ENCODE measurements at places on chromosomes 4 and X. TPM values are rescaled to one million over a fixed set of nuclear protein-coding genes. Genes with fewer than 3 reads are reported as not detected.

DNA sequence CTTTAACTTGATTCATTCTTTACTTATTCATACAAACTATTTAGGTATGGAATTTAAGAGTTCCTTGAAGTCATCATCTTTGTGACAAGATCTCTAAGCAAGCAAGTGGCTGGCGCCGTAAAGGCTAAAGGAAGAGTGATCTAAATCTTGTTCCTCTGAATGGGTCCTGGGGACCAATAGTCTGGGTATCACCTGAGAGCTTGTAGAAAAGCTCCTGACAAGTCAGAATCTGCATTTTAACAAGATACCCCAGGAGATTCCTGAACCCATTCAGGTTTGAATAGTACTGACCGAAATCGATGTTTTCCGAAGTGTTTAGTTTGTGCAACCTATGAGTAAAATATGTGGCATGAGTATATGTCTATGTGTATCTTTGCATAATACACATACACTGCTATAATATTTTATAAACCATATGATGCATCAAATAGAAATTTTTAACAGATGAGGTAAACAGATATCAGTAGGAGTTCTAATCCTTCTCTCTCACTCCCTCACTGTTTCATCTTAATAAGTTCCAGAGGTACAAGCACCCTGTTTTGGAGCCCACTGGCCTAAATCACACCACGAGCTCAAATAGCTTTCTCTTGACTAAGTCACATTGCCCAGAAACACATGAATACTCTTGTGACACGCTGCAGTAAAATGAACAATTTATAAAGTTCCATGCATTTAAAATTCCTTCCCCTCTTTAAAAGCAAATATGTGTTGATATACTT is 170.0 kb downstream of the RELL1 start:
- DNase-seq: no peak

- DNase-seq: no peak
These were observed 80.0 kb downstream of the ARSJ start for GRCh38 chr4:113899271-113900070.

DNA sequence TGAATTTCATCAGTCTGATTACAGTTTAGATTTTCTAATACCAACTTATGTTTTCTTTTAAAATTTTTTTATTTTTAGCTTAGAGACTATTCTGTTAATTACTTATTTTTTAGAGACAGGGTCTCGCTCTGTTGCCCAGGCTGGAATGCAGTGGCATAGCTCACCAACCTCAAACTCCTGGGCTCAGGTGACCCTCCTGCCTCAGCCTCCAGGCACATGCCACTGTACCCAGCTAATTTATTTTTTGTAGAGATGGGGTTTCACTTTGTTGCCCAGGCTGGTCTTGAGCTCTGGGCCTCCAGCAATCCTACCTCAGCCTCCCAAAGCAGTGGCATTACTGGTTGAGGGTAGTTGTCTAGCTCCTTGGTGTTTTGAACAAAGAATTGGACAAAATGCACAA is 102.0 kb downstream of the KLHL8 start:
- DNase-seq: no peak

- no peak for DNase-seq
These were observed 423 bp downstream of the CRMP1 start for GRCh38 chr4:5892323-5893003.

DNA sequence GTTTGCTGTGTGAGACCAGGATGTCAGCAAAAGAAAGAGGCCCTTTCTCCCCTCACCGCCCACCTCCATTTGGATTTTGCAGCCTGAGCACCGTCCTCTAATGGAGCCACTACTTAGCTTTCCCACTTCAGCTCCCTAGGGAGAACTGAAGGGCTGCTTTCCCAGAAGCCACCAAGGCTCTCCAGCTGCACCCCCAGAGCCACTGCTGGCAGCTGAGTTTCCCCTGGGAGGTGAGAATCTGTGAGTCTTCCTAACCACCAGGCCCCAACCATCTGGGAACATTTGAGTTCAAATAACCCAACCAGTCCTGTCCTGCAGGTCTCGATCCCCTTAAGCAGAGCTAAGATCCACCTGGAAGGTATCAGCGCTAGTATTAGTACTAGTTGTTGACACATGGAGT is 173.1 kb upstream of the USP9X start:
- no peak for DNase-seq

TLR10 gene
- 0.42 TPM for polyA plus RNA-seq

HMGB3 gene
- 53.7 TPM for polyA plus RNA-seq
